ENCODE measurements at places on chromosomes 2 and 18.

- DNase-seq: no peak
These were observed 61.5 kb upstream of the TMEM177 start for GRCh38 chr2:119617455-119617854.

DNA sequence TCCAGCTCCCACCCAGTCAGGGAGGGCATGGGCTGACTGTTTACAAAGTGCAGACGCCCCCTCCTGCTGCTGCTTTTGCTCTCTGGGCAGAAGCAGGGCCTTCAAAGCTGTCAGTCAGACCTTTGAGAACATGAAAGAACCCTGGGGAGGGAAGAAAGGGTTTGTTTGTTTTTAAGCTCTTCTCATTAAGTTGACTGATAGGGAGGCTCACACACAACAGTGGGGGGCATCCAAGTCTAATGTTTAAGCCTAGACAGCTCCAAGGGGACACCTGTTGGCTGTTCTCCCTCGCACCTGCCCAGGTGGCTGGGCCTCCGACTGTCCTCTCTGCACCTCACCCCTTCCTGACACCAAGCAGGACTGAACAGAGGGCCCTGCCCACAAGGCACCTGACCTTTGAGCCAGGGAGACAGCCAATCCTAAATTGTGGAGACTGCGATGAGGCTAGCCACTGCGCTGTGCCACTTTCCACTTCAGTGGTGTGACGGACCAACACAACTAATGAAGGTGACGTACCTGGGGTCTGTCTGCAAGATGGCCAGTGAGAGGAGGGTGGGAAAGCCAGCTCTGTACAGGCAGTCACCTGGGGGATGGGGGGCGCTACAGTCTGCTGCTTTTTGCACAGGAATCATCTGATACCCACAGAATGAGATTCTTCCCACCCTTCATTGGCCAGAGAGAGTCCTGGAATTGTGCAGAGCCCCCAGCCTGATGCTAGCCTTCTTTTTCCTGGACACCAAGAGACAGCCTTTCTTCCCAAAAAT is 16.3 kb downstream of the ST6GAL2 start:
- no peak for DNase-seq

DNA sequence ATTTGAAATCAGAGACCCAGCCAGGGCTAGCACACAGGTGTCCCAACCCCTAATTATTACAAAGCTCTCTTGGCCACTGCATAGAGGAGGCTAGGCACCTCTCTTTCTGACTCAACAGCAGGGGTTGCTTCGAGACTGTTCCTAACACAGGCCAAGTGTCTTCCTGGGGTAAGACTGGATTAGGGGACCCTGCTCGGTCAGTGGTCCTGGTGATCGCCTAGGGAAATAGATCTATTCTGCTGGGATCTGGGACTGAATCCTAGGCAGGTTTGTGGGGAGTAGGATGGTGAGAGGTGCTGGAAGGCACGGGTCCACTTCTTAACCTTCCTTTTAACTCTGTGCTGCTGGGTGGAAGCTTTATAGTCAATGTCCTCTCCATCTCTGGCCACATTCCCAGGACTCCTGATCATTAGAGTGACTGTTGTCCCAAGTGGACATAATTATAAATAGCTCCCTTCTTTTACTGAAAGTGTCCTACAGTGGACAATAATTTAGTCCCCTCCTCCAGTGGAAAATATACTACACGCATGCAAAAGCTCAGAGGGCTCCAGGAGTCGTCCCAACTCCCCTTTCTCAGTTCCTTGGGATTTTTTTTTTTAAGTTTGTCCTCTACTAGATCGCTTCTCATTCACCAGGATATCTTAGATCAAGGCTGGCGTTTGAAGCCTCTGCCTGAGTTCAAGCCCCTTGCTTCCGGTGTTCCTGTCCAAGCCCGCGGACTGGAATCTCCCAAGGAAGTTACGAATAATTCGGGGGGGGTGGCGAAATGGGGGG is 1.3 kb upstream of the TRIB2 start:
- DNase-seq: no peak

GRCh38 chr2:214127571-214127970 is 283.3 kb upstream of the VWC2L start:
- no peak for DNase-seq

- DNase-seq: no peak
These were observed 210.9 kb downstream of the NDUFA10 start for GRCh38 chr2:239814116-239814860.

DNA sequence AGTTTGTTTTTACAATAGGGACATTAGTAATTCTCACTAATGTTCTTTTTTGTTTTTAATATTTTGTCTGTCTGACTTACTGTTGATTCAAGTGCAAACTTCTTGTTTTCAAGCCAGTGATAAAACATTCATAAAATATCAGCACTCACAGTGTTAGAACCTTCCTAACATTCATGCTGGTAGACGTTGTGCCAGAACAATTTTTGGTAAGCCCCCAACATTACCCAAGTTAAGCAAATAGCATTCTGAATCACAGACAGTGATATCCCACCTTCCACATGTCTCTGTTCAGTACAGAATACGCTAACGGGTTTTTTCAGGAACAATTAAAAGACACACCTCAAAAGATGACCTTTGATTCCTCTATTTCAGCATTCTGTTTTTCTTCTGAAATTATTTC is 390.3 kb downstream of the ARHGAP15 start:
- DNase-seq: no peak

GRCh38 chr2:75810611-75811330 is 100.1 kb upstream of the GCFC2 start:
- no peak for DNase-seq

GRCh38 chr2:66113988-66114625 is 320.8 kb upstream of the MEIS1 start:
- no peak for DNase-seq

- DNase-seq: no peak
These were observed 101.7 kb upstream of the ZSWIM2 start for GRCh38 chr2:186950694-186951093.

- peak; percentile 44 for DNase-seq
These were observed 165.2 kb downstream of the DYSF start for GRCh38 chr2:71618327-71619113.

DNA sequence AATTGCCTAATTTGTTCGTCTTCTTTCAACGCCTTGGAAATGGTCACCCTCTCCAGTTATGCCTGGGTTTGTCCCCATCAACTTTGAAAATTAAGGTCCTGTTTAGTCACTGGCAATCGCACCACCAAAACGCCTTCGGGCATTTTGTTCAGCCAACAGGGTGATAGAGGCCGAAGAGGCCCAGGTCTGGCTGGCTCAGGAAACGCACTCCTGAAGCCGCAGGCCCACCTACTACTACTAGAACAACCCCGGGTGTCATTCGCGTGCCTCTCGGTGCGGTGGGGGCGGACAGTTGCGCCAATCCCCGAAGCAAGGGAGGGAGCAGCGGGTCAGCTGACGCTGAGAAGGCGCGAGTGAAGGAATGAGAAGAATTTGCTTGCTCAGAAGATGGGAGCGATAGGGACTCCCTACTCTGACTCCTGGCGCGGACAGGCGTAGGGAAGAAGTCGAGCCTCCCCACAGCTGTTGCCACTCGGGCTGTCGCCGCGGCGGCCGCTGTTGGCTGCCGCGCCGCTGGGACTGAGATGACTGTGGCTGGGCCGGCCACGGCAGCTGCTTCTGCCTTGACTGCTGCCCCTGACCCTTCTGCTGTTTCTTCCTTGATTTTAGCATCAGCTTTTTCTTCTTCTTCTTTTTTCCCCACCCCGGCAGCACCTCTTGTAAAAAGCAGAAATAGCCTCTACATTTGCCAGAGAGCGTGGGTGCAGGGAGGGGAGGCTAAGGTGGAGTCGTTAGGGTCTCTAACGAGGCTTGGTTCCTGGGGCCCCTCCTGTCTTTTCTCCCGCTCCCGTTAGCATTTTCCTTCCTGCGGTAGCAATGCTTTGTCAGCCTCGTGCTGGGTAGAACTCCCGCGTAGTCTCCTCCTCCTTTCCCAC is 387.6 kb downstream of the FIGN start:
- peak; percentile 11 for DNase-seq

- DNase-seq: peak; percentile 27
These were observed 689.3 kb downstream of the NR4A2 start for GRCh38 chr2:155643056-155643775.

- no peak for DNase-seq
These were observed 17.6 kb downstream of the MRPL35 start for GRCh38 chr2:86216575-86217555.

DNA sequence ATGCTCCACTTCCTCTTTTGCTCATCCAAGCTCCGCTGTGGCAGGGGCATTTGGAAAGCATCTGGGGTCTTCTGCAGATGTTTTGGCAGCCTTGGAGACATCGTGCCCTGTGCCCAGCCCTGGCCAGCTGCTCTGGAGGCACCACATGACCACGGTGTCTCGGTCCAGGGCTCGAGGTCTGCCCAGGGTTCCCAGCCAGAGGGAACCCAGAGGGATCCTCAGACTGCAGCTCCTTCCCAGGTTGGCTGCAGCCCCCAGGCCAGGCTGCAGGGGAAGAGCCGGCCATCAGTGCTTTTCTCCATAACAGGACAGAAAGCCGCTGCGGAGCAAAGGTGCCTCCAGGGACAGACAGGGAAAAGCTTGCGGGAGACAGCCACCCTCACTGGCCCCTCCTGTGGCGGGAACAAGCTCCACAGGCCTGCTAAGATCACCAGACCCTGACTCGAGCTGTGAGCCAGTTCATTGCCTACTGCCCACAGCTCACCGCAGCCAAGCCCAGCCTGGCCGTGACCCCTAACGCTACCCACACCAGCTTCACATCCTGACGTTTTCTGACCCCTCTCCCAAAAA is 74.7 kb downstream of the SMAD7 start:
- DNase-seq: no peak

GRCh38 chr2:119316066-119316465 is 50.6 kb downstream of the C2orf76 start:
- DNase-seq: no peak

DNA sequence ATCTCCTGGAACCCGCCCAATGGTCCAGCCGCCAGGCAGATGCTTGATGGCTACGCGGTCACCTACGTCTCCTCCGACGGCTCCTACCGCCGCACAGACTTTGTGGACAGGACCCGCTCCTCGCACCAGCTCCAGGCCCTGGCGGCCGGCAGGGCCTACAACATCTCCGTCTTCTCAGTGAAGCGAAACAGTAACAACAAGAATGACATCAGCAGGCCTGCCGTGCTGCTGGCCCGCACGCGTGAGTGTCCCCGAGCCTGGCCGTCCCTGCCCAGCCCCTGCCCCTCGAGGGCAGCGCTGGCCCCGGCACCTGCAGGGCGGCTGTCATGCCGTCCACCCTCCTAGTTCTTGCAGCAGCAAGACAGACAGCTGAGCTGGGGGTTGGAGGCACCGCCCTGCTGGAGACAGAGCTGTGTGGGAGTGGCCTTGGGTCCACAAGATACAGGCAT is 36.7 kb downstream of the MTERF4 start:
- peak; percentile 22 for DNase-seq

DNA sequence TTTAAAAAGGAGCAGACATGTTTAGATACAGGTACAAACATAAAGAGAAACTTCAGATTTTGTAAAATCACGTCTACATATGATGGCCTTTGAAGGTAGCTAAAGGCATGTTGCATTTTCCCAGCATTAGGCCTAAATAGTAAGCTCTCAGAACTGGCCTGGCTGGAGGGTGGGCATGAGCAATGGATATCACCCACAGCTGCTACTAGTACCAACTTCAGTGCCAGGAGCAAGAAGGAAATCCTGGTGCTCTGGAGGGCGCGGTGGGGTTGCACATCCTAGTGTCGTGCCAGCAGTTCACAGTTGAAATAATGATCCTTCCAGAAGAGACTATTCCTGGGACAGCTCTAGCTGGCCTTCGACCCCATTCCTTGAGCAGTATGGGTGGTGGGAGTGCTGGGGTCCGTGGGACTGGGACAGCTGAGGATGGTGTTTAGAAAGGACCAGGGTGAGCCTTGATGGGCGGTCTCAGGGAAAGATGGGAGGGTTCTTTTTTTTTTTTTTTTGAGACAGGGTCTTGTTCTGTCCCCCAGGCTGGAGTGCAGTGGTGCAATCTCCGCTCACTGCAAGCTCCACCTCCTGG is 4.9 kb downstream of the DES start:
- no peak for DNase-seq
